ENCODE measurements at places on chromosomes 11 and 22.

DNA sequence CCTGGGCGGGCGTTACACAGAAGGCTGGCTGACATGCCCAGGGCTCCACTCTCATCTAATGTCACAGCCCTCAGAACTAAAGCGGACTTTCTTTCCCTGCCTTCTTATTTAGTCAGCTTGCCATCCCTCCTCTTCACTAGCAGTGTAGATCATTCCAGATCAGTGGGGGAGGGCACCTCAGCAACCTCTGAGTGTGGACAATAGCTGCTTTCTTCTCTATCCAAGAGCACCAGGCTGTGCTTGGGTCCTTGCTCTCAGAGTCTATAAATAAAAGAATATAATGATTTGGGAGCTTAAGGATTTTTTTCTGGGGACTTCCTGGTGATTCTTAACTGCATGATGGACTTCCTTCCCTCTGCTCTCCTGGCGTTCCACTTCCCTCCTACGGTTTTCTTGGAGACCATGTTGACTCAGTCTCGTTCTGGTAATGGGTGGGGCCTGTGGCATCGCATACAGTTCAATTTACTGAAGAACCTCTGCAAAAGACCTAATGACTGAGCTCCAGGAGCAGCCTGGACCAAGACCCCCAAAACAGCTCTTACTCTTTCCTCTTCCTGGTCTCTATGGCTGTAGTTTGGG lies 2.9 kb upstream of the HMBS start:
- DNase-seq = no peak

GRCh38 chr11:71096751-71097388 lies 155.5 kb downstream of the SHANK2 start:
- no peak for DNase-seq

- DNase-seq = no peak
Measured at GRCh38 chr11:44698252-44698912, 28.4 kb upstream of the TSPAN18 start.

DNA sequence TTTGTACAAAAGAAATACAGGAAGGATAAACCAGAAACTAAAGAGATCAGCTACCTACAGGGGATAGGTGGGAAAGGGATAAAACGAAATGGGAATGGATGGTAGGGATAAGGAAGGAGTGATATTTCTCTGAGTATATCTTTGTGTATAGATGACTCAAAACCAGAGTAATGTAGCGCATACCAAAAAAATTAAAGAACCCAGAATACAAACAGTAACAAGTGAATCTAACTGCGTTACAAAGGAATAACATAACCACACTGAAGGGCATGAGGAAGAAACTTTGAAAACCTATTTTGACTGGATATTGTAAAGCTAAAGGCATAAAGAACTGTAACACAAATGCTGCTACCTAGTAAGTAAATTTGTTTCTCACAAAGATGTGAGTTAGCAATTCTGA lies 37.9 kb downstream of the MAPK1 start:
- no peak for DNase-seq

DNA sequence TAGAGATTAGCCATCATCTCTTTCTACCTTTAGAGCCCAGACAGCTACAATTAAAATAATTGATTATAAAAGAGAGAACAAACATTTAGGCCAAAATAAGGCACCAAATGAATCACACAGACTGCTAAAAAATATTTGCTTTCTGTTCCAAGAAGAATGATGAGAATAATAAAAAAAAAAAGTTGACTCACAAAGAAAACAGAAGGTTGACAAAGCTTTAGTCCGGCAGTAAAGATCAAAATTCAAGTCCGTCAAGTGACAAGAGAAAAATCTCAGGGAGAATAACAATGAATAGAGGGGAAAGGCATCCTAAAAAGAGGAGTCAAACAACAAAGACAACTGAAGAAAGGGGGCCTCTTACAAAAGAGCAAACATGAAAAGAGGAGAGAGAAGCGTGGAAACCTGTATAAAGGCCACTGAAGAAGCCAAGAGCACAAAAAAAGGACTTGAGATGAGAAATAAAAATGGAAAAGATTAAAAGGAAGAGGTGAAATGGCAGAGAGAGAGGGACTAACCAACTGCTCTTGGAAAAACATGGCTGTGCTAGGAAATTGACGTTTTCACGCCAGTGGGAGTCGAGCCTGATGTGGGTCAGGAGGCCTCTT lies 910.2 kb downstream of the OPCML start:
- DNase-seq = no peak

DNA sequence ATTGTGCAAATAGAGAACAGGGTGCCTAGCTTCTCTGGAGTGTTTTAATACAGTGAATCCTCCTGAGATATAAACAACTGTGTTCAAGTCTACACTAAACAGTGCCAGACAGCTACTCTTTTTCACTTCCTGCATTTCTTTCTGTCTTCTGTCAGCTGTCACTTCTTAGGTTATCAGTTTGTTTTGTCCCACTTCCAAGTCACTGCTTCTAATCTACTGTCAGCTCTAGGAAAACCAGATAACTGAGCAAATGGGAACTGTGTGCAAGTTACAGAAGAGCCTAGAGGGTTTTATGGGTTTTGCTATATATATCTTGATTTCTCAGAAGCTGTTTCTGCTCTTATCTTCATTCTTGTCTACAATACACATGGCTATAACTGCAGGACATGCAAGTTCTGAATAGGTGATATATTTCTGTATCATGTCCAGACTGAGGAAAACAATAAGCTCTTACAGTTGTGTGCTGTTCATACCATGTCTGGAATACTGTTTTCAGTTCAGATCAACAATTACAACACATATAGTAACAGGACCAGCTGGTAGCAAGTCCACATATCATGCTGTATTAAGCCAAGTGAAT lies 5.8 kb downstream of the PITPNB start:
- DNase-seq = no peak

DNA sequence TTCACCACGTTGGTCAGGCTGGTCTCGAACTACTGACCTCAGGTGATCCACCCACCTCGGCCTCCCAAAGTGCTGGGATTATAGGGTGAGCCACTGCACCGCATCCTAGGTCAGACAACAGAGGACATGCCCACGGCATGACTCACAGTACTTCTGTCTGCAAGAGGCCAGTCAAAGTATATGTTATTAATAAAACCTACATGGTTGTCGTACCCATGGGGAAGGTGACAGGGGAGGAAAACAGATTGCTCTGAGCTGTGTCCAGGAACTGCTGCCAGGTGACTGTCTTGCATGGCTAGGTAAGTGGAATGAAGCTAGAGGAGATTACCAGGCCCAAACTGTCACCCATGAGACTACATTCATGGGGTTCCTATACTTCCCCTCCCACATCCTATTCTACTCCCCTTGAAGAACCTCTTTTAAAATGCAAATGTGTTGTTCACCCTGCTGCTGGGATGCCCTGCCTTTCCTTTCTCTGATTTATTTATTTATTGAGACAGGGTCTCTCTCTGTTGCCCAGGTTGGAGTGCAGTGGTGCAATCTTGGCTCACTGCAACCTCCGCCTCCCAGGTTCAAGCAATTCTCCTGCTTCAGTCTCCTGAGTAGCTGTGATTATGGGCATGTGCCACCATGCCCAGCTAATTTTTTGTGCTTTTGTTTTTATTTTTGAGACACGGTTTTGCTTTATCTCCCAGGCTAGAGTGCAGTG lies 2.0 kb upstream of the NLRX1 start:
- DNase-seq = no peak

GRCh38 chr22:44972363-44973083 lies 37.3 kb downstream of the PHF21B start:
- no peak for DNase-seq

GRCh38 chr11:1084561-1085439 lies 10.1 kb downstream of the MUC2 start:
- DNase-seq = no peak

- DNase-seq = no peak
Measured at GRCh38 chr11:128662960-128663359, 30.9 kb upstream of the FLI1 start.

DNA sequence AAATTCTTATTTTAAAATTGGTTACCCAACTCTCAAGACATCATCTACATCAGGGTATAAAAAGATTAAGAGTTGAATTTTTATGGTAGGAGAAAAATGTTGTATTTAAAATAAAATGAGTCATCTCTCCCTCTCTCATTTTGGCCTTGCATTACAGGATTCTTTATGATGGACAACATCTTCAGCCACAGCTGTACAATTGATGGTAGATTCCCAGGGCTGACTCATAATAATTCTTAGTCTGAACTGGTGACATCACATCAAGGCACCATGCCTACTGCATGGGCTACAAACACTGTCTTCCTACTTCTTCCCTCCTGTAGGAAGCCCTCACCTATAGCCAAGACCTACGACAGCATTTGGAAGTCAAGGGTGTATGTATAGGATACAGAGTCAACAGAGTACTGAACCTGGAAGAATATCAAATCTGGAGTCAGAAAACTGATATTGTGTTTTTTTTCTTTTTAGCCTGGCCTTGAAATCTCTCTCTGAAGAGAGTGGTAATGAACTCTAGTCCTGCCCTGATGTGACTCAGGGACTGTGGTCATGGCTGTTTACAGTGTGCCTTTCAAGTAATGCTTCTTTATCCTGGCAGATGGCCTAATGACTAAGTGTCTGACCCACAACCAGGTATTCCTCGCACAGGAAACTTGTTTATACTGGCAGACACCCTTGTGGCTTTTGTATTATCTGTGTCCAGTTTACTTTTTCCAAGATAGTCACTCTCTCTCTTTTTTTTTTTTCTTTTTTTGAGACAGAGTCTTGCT lies 32.5 kb downstream of the MRGPRX2 start:
- DNase-seq = no peak
